ENCODE measurements at places on chromosomes 6 and 20. TPM values are rescaled to one million over a fixed set of nuclear protein-coding genes. Genes with fewer than 3 reads are reported as not detected.
A peak's percentile ranks its signal among the peaks of the same experiment; 100 is the strongest.

SLC24A3 gene
- 0.21 TPM for total RNA-seq

RPP40 gene
- total RNA-seq: 13.1 TPM

OPN5 gene
- not detected for total RNA-seq

DNA sequence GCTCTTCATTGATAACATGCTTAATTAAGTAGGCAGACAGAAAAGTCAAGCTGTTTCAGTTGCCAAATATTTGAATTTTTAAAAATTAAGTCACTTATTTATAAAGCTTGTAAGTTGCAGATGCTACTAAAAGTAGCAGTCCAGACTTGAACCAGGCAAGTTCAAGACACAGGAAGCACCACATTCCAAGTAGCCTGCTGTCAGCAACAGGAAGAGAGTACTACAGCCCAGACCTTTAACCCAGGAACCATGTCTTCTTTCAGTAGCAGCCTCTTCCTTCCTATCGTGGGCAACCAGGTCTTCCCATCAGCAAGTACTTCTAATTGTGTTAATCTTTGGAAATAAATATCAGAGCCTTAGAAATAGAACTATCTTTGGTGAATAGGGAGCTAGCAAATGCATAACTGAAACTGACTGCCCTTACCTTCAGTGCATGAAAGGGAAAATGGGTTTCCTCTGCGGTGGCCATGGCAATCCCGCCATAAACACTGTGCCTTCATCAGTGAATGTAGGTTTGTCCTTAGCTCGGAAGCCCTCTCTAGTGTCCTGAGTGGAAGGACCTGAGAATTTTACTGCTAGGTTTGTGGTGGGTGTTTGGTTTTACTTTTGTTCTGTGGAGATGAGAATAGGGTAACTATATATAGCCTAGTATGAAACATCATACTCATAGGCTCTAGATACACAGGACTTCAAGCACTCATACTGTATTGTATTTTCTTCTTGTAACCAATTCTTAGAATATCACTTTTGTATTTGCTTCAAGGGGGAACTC, 95.6 kb downstream of the SYCP2 start:
- no peak for DNase-seq

GRCh38 chr20:44544263-44544662, 22.4 kb upstream of the SERINC3 start:
- DNase-seq: no peak

GRCh38 chr6:93794166-93794565, 374.8 kb upstream of the EPHA7 start:
- DNase-seq: no peak

DNA sequence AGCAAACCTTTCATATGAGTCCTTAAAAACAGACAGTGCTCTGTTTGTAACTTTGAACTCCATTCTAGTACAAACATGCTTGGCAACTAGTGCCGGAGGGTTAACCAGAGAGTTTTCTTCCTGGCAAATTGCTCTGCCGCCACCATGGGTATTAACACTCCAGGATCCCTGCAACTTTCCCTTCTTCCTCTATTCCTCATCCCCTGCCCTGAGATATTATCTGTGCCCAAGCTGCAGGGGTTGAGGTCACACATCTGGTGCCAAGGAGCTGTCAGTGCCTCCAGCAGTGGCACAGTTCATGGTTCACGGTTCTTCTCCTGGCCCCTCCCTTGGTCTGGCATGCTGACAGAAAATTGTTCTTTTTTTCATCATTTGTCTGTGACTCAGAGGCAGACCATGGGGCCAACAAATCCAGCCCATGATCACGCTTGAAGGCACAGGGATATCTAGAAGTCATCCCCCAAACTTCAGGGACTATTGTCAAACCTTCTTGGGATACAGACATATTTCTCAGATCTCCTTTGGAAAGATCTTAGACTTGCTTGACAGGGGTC, 77.5 kb downstream of the ATXN1 start:
- no peak for DNase-seq

DNA sequence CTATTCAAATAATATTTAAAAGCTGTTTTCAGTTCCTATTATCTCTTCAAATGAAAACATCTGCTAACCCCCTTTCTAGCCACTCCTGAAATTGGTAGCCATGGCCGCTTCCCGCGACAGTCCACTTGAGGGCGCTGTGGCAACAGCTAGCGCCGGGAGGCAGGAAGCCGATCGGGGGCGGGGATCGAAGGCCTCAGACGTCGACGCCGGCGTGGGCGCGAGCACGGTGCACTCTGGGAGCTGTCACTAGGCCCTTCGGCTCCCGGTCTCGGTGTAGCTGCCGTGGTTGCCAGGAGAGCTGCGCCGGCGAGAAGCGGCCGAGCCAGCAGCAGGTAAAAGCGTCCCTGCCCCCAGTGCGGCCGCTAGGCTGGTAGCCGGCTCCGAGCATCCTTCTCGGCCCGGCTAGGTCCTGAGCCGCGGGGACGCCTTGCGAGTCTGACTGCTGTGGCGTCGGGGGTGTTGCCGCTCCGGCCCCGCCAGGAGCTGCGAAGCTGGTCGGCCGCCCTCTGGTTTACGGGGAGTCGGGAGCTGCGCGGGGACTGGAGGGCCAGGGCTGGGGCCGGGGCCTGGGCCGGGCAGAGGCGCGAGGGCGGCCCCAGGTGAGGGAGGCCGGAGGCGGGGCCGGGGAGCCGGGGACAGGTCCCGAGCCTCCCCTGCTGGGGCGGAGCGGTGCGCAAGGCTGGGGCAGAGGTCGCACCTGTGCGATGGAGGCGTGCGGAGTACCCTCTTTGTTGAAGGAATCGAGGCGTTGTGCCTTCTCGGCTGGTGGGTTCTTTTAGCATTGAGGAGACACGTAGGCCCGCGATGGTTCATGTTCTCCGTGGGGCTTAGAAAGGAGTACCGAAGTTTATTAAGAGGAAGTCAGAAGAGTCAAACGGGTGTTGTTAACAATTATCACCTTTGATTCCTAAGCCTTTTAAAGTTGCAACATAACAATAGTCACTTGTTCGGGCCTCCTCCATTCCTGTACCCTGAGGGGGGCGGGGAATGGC, at the start of gene DOP1A:
TSS of gene DOP1A (plus strand) at position 224 of the 992 bp plus-strand sequence. CDS start 29,307 bp downstream, outside the sequence.
- DNase-seq: peak; percentile 95

- no peak for DNase-seq
Observed at GRCh38 chr6:134621858-134622257, 303.9 kb upstream of the SGK1 start.

DNA sequence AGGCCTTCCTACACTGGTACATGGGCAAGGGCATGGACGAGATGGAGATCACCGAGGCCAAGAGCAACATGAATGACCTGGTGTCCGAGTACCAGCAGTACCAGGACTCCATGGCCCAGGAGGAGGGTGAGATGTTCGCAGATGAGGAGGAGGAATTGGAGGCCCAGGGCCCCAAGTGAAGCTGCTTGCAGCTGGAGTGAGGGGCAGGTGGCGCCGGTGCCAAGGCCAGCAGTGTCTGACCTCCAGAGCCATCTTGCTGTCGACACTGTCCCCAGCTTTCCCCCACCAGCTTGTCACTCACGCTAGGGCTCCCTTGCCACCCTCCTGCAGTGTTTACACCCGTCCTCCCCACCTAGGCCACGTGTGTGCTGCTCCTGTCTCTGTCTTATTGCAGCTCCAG, 12.2 kb downstream of the GABRR2 start:
- DNase-seq: no peak

GRCh38 chr6:149499066-149499465, 14.3 kb upstream of the ZC3H12D start:
- DNase-seq: no peak

DNA sequence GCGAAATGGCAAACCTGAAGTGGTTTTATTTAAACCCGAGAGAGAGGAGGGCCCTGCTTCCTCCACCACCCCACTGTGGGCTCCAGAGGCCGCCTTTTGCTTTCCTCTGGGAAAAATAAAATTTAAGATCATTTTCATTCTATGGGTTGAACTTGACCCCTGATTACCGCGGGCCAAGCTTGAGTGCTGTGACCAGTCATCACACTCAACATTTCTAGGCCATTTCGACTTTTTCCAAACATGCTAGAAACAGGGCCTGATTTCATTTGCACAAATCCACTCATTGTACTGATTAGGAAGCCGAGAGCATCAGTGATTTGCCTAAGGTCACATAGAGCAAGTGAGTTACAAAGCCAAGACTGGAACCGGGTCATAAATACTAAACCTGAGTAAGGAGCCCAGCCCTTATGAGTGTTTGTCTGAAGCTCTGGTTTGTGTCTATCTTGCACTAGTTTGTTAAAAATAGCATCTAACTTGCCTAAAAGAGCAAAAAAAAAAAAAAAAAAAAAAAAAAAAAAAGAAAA, 179.7 kb downstream of the DLL1 start:
- no peak for DNase-seq
